Anterior cingulate cortex (tissue), 58 donors: ENCODE measurements at places on chromosomes 3 and 15.
A peak's percentile ranks its signal among the peaks of the same experiment; 100 is the strongest.

DNA sequence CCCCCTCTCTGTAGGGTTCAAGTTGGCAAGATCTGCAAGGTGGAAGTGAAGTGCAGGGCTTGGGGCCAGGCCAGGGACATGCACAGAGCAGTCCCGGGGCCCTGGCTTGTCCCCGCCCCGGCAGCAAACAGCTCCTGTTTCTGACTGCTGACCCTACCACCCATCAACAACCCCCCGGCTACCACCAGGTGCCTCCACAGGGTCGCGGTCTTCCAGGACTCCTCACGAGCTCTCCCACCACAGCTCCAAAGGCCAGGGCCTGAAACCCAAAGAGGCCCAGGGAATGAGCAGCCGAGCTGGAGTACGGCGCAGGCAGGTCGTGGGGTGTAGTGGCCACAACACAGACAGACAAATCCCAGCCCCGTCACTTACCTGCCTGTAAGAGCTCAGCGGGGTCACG is 121.3 kb upstream of the SMAD3 start:
- DNase-seq = no peak

DNA sequence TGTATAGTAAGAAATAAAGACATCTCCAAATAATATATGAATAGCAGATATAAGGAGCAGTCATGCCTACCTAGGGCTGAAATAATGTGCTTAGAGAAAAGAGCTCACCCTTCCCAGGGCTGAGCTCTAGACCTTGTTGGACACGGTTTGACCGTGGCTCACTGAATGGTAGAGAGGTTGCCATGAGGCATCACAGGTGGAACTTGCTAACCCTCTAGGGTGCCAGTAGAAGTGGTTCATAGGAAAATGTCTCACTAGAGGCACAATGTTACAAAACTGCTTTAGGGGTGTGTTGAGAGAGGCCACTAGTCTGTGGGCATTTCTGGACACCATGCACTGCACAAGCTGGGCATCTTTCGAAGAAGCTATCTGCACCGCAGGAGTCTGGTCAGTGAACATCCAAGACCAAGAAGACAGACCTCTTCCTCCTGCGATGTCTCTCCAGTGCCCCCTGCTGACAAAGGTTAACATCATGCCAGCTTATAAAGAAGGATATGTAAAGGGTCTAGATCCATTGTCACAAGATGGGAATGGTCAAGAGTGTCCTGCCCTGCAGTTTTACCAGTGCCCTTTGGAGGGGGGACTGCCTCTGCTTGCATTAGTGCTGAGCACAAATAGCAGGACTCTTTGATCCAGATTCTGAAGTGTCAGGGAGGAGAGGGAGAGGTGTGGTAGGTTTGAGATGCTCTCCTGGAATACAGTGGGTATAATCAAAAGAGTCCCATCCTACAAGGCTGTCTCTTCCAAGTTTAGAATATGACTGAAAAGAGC is 266.8 kb downstream of the ZNF385D start:
- peak; percentile 6 for DNase-seq

DNA sequence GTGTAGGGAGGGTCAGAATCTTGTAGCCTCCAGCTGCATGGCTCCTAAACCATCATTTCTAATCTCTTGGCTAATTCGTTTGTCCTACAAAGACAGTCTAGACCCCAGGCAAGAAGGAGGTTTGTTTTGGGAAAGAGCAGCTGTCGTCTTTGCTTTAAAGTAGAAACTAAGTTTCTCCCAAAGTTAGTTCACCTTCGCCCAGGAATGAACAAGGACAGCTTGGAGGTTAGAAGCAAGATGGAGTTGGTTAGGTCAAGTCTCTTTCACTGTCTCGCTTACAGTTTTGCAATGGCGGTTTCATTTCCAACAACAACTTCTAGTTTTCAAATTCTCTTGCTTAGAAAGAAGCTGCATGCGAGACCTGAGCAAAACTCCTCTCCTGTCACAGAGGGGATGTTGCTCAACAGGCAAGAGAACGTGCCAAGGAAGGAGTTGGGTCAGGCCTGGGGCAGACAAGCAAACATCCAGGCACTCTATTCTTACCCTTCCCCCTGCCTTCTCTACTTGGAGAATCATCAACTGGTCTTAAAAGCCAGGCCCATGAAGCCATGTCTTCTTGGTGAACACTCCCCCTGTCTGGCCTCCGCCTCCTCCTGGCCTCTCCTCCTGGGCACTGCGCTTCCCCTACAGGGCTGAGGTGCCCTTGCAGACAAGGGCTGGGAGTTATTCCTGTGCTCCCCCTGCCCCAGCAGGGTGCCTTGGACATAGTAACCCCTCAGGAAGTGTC is 57.6 kb downstream of the TMEM44 start:
- no peak for DNase-seq

- DNase-seq = no peak
Measured at GRCh38 chr15:59997070-59997701, 6.9 kb upstream of the FOXB1 start.

DNA sequence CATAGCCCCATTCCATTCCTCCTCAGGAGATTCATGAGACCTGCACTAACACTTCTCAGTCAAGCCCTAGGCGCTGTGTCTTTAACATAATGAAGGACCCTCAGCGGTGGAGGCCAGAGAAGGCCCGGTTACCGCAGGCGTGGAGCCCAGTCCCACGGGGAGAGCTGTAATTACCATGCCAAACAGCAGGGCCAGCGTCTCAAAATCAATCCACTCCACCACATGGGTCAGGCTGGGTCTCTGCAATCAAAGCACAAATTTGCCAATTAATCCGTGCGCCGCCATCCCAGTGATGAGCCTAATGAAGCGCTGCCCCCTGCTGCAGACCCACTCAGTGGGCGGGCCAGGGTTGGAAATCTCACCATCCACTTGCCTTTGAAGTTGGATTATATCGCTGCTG is 109.7 kb downstream of the OCA2 start:
- no peak for DNase-seq

- DNase-seq = no peak
Measured at GRCh38 chr15:79989682-79990081, 18.7 kb upstream of the BCL2A1 start.

DNA sequence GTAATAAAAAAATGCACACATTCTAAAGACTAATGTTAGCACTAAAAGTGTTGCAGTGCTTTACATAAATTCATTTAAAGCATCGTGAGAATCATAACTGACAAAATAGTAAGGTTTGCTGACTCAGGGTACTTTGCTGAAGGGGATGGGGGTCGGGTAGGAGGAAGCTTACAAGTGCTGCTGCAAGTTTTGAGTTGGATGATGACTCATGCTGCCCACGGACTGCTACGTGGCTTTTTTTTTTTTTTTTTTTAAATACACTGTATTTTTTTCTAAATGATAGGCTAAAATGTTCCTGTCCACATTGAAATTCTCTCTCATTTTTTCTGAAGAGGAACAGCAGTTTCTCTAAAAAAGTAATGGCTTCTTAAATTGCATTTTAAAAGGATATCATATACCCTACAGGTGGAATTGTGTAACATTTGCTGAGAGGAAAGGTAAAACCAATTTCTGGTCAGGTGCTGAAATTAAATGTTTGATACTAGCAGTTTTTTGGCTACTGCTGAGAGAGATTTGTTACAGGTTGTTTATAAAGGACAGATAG is 2.2 kb downstream of the MAPK6 start:
- no peak for DNase-seq

- no peak for DNase-seq
Measured at GRCh38 chr15:20671675-20672074, 130.1 kb upstream of the GOLGA6L6 start.

GRCh38 chr15:72169921-72170611 is 27.5 kb downstream of the GRAMD2A start:
- DNase-seq = no peak

DNA sequence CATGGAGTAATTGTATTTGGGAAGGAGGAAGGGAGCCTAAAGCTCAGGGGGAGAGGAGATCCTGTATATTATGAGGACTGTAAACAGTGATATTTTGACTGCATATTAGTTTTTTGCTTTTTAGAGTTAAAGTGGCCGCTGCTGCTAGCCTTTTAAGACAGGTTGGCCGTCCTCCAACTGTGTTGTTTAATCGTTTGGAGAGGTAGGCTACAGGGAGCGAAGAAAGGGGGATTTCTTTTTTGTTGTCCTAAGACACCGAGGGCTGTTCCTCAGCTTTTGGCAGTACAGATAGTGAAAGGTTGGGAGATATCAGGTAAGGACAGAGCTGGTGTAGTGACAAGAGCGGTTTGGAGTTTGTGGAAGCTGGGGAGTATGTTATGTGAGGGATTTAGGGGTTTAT is 38.2 kb upstream of the RNF7 start:
- DNase-seq = no peak

DNA sequence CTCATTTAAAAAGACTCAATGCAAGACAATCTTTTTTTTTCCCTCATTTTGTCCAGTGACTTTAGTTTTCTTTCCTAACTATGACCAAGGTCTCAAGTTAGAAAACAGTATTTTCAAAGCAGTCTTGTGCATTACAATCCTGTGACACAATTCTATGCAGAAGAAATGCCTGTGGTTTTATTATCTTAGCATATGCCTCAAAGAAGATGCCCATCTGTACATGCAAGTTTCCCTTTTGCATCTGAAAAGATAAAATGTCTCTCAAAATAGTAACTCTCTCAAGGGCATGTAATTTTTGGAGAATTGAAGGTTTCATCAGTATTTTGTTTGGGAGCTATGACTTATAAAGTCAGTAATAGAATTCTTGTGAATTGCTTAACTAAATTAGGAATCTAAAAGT is 292.0 kb upstream of the SUCLG2 start:
- DNase-seq = no peak

DNA sequence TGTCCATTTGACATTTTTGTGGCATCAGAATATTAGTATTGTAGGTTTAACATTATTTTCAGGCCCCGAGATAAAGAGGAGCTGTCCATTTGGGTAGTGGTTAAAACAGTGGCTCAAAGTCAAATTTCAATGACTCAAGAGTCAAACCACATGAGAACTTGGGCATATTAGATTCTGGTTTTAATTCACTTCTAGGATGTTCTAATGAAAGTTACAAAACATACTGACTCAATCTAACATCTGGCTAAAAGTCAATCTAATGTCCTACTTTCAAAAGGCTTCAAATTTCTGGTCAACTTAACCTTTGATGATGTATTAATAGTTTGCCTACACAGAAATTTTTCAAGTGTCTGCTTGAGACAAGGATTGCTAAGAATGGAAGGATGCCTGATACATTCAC is 112.4 kb downstream of the ABI3BP start:
- no peak for DNase-seq

GRCh38 chr15:71103102-71103676 is 12.1 kb upstream of the THSD4 start:
- DNase-seq = no peak

DNA sequence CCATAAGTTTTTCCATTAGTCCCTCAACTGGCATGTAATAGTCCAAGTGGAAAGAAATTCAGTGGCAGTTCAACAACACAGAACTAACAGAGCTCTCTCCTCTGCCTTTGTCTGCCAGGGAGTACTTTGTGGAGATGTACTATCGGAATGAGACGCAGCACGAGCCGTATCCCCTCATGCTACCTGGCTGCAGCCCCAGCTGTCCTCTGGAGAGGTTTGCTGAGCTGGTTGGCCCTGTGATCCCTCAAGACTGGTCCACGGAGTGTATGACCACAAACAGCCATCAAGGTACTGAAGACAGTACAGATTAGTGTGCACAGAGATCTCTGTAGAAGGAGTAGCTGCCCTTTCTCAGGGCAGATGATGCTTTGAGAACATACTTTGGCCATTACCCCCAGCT is 39.4 kb downstream of the ACP3 start:
- no peak for DNase-seq

GRCh38 chr3:32596909-32597369 is 26.3 kb upstream of the DYNC1LI1 start:
- no peak for DNase-seq

DNA sequence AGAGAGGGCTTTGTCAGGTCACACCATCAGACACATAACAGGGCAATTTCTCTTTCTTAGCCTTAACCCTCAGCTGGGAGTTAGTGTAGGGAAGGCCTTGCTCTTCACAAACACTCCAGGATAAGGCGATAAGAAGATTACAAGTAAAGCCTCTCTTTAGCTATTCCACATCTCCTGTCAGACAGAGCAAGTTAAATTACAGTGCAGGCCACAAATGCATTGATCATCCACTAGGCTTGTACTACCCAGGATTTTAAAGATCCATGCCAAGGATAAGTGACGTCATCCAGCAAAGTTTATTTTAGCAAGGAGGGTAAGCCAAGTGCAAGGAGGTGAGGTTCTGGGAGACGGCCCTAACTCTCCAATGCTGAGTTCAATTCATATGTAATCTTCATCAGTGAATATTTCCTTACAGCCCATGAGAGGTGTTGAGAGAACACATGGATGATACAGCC is 890.6 kb upstream of the NR2F2 start:
- DNase-seq = no peak

DNA sequence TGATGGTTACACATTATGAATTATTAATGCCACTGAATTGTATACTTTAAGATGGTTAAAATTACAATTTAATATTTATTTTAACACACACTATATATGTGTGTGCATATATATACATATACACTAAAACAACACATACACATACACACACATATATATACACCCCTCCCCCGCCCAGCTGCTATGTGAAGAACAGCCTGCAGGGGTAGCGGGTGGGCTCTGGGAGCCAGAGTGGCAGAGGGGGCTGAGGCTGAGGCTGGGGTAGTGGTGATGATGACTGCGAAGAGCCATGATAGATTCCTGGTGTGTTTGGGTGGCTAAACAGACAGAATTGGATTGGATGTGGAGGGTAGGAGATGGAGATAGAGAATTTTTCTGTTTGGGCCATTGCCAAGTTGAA is 39.4 kb upstream of the APEH start:
- no peak for DNase-seq

DNA sequence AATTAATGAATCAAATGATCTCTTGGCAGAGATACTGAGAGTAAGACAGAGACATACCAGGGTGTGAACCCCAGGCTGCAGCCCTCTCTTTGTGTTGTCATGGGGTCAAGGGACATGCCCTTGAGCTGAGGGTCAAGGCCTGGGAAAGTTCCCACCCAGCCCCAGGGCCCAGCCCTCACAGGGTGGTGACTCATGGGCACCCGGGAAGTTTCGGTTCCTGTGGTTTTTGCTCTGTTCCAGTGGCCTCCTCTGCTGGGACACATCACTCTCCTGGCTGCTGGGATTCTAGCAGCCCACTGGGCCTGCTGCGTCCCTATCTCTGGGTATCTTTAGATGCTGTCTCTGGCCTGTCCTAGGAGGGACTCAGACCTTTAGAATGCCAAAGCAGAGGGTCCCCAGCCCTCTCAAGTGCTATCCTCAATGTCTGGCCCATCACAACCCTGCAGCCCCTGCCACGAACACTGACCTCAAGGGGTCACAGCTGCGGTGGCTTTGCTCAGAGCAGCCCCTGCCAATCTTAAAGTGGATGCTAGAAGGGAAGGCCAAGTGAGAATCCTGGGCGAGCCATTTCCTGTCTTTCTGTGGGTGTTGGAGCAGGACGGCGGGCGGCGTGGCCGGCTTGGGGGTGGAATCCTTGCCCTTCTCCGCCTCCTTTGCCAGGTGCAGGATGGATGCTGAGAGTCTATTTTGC is 148.4 kb upstream of the TLE3 start:
- no peak for DNase-seq

- DNase-seq = no peak
Measured at GRCh38 chr3:78176869-78177268, 1137.0 kb downstream of the ROBO2 start.
